ENCODE measurements at places on chromosomes 12 and 14.

GRCh38 chr14:58864751-58865513, 227.2 kb downstream of the DACT1 start:
- no peak for DNase-seq

GRCh38 chr12:27063250-27063851, 19.0 kb downstream of the C12orf71 start:
- no peak for DNase-seq

GRCh38 chr14:21802441-21802840, 128.8 kb upstream of the OR4E1 start:
- no peak for DNase-seq

GRCh38 chr14:57212919-57213318, 55.8 kb downstream of the EXOC5 start:
- no peak for DNase-seq

DNA sequence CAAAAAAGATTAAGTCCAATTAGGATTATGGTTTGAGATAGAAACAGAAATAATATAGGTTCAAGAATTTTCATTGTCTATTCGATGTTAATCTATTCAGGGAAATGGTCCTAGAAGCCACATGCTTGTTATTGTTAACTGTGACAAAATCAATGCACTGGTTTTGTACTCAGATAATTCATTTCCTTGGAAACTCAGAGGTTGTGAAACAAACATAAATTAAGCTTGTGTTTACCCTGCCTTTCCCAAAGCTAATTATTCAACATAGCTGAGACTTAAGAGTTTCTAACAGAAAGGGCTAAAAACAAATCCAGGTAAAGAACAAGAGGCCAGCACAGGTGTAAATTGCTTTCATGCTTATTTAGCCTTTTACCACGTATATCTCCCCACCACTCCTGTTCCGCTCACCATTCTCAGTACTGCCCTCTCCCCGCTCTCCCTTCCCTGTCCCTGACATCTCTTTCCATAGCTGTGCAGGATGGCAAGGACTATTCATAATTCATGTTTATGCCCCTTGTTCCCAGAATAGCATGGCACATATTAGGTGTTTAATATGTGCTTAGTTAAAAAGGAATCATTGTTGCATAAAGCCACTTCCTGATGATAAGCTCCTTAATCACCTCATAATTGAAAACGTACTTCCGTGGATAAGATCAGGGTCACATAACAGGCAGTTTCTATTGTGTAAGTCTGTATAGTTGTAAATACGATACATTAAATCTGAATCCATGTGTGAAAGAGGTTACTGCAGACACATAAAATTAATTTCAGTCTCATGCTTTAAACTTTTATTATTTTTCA, 131.8 kb upstream of the USP15 start:
- no peak for DNase-seq

- no peak for DNase-seq
Measured at GRCh38 chr12:76470028-76470939, 89.3 kb downstream of the OSBPL8 start.

DNA sequence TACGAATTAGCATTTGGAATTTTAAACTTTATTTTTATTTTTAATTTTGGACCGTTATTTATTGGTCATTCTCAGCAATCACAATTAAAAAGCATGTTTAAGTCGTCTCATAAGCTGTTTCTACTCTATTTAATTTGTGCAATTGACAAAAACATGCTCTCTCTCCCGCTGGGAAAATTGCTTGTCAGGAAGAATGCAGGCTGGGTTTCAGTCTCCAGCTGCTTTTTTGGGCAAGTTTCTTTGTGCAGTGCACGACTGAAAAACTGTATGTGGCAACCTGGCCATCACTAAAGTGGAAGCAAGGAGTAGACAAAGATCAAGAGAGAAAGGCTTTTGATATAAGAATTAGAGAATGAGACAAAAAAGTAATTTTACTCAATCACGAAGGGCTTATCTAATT, 941.5 kb upstream of the MDGA2 start:
- DNase-seq, result no peak

- no peak for DNase-seq
Measured at GRCh38 chr14:83441801-83442200, 1908.1 kb upstream of the SEL1L start.

- no peak for DNase-seq
Measured at GRCh38 chr14:94364964-94365363, 23.4 kb downstream of the SERPINA1 start.

DNA sequence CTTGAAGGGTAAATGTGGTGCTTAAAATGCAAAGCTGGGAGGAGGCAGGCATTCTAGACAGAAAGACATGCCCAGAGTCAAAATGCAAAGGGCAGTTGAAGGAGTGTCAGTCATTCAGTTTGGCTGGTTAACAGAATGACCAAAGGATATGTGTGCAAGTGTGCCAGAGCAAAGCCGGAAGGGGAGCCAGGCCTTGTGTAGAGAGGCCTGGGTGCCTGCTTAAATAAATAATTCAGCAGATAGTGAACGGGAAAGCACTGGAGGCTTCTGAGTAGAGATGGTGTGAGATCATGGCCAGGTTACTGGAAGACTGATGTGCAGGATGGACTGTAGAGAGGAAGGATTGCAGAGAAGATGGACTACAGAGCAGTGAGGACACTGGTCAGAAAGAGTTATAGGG, 244.9 kb downstream of the PRKD1 start:
- DNase-seq, result no peak

- no peak for DNase-seq
Measured at GRCh38 chr14:69712599-69713088, 54.3 kb upstream of the SRSF5 start.

- no peak for DNase-seq
Measured at GRCh38 chr12:64903479-64904152, 79.2 kb downstream of the TBC1D30 start.

- DNase-seq, result no peak
Measured at GRCh38 chr14:102798926-102799325, 21.7 kb downstream of the TRAF3 start.

GRCh38 chr14:34072921-34073320, 122.0 kb upstream of the EGLN3 start:
- no peak for DNase-seq

DNA sequence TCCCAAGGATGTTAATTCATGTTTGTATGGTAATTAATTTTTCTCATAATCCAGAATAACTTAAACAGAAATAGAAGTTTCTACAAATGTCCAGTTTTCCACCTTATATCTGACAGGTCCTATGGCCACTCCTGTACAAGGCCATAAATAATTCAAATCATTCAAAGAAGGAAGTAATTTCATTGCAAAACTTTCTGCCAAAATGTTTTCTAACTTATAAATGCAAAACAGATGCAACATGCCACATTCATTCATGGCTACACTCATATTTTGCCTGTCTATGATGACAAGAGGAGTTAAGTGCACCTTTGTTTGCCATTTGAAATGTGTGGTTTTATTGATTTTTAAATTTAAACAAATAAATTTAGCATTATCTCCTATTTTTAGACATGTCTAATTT, 34.4 kb downstream of the ITPR2 start:
- no peak for DNase-seq

DNA sequence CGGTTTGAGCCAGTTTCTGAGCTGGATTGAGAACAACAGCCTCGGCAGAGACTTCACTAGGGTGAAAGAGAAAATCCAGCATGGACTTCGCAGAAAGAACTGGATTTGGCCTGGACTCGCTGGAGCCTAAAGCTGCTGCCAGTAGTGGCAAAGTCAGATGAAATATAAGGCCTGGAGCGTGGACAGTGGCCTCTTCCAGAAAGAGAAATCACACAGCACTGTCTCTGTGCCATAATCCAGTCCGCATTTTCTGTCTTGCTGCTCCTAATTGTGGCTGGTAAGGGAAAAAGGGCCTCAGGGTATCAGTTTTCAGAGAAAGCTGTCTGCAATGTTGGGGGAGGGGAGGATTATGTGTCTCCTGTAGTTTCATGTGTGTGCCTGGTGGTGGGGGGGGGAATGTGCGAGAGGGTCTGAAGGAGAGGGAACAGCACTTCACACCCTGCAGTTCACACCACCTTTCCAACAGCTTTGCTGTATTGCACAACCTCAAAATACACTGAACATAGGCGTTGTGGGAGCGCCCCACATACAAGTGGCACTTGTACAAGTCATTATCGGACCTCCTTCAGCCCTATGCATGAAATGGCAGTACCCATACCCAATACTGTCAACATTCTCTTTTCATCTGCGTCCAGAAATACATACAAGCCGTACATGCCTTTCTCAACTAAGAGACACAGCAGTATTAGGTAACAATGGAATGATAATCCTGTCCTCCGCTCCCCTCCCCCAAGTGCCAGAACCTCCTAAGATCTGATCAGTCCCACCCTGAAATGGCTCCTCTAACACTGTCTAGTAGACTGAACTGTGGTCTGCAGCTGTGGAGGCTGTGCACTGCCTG, 107.5 kb upstream of the ATF7IP start:
- DNase-seq, result no peak

DNA sequence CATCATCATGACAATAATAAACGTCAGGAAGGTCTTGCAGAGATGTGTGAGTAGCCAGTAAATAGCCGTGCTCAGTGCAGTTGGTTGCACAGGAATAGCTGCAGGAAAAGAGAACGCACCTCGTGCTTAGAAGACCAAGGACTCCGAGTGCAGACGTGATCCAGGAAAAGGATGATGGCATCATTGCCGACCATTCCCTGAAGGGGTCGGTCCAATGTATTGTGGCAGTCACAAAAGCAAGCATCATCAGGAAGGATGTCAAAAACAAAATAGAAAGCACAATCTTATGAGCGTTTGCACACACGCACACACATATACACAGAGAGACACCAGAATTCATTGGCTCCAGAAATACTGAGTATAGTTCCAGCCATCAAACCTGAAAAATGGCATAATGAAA, 12.8 kb downstream of the DUSP6 start:
- DNase-seq, result no peak

DNA sequence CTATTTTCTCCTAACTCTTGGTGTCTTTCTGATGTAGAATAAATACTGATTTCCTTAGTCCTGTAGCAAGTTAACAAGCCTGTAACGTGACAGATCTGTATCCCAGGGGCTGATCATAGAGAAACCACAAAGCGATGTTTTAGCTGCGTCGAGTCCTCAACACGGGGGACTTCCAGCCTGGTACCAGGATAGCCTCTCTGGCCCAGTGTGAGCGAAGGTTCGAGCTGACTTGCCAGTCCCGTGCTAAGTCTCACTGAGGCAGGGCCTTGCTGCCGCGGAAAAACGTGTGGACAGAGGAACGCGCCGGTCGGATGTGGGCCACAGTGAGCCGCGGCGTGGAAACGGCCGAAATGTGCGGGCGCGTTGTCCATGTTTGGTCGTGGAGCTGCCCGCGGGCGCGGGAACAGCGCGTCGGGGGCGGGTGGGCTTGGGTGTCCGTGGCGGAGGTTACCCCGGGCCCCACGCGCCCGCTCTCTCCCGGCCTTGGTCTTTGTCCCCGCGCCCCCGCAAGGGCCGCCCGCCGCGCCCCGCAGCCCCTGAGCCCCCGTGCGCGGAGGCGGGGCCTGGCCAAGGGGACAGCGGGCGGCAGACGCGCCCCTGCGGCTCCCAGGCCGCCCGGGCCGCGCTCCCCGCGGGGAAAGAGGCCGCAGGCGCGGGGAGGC, 531 bp upstream of the EML1 start:
- DNase-seq, result no peak

GRCh38 chr14:89011355-89012281, 187.2 kb downstream of the TTC8 start:
- no peak for DNase-seq

- DNase-seq, result no peak
Measured at GRCh38 chr14:70642303-70643235, 853 bp downstream of the TTC9 start.

DNA sequence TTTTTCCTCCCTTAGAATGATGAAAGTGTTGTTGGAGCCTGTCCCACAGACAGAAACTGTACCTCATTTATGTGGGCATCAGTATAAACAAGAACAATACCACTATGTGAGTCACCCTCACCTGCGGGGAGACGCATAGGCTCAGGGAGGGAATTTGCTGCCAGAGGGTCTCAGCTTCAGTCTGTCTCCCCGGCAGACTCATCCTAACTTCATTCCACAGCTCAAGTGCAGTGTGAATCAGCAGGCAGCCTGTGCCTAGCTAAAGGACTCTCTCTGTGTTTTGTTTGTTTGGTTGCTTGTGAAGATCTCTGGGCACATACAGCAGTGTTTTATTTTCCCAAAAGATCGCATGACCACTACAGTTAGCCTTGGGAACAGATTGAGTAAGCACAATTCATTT, 98.9 kb downstream of the PRKCH start:
- DNase-seq, result no peak

GRCh38 chr12:27334042-27334720, 1.5 kb downstream of the BMAL2 start:
- DNase-seq, result no peak

DNA sequence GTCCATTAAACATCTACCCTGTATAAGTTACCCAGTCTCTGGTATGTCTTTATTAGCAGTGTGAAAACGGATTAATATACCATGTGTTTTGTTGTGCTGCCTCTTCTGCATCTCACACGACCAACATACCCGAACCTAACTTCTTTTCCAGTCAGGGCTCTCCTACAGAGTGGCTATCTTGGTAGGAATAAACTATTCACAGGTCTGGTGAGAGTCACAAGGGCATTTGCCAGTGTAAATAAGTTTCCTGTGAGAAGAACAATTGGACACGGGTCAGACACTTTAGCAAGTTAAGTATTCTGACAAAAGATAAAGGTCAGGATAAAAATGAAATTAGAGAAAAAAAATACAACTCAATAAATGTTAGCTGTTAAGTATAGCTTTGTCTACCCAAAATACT, 60.9 kb downstream of the MYF5 start:
- no peak for DNase-seq

DNA sequence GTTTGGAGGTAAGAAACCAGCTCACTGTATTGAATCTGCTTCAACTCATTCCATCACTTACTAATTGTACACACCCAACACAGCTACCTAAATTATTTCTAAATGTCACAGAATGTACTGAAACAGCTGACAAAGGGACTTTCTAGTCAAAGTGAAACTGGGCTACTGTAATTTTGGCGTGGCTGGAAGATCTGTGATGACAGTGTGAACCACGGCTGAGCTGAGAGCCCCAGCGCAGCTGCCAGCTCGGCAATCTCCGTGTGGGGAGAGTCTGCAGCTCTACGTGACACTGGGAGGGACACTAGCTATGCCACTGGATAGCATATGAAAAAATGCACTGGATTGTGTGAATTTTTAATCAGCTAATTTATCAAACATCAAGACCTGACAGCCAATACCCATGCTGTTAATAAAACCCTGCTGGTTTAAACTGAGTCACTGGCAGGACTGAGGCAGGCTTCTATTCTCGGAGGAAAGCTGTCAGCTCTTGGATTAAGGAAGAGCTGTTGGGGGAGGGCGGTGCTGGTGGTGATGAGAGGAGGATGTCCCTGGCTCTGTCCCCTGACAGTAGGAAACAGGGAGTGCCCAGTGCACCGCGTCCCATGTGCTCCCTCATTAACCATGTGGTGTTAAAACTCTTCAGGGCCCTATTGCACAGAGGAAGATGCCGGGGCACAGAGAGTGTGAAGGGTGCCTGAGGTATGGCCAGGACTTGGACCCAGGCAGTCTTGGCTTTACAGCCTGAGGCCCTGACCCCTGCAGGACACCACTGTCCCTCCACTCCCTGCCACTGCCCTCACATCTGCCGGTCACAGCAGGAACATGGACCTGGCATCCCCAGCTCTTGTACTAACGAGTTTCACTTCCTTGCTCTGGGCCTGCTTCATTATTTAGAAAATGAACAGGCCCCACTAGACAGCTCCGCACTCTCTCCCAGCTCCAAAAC, 13.3 kb downstream of the SLC15A4 start:
- no peak for DNase-seq

All from stimulated activated CD8-positive, alpha-beta memory T cell treated with anti-CD3 and anti-CD28 coated beads, Interleukin-4, amount 100 ng/mL, for 1 hour (primary cell).